Cardiac septum (tissue), 1 donor: ENCODE measurements at places on chromosomes 11 and 22. TPM values are rescaled to one million over a fixed set of nuclear protein-coding genes. Genes with fewer than 3 reads are reported as not detected.
A peak's percentile ranks its signal among the peaks of the same experiment; 100 is the strongest.

DNA sequence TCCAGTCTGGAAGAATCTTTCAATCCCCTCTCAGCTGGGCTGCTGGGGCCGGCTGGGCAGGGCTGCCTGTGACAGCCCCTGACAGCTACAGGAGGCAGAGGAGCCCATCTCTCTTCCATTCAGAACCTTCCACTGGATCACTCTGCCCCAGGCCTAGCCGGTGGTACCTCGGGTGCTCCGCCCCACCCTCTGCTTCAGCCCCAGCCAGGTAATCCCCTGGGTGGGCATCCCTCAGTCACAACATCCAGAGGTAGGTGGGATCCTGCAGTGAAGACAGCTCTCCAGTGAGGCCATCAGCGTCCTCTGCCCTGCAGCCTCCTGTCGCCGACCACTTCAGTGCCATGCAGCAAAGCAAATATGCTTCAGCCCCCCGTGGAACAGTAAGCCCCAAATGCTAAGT lies 223.7 kb downstream of the DSCAML1 start:
- peak; percentile 59 for DNase-seq

BBS1 gene
- 19.5 TPM for total RNA-seq

DNA sequence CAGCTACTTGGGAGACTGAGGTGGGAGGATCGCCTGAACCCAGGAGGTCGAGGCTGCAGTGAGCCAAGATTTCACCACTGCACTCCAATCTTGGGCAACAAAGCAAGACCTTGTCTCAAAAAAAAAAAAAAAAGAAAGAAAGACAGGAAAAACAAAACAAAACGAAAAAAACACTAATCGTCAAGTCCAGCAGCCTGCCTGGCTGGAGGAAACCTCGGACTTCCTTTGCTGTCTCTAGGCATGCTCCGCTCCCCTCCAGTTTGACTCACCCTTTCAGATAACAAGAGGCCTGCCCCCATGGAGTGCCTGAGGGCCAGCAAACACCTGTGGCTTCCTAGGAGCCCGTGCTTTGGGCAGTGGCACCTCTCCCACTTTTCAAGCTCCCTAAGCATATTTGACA lies 28.8 kb upstream of the CHKA start:
- DNase-seq, result no peak

SAMM50 gene
- total RNA-seq, result 51.0 TPM

DNA sequence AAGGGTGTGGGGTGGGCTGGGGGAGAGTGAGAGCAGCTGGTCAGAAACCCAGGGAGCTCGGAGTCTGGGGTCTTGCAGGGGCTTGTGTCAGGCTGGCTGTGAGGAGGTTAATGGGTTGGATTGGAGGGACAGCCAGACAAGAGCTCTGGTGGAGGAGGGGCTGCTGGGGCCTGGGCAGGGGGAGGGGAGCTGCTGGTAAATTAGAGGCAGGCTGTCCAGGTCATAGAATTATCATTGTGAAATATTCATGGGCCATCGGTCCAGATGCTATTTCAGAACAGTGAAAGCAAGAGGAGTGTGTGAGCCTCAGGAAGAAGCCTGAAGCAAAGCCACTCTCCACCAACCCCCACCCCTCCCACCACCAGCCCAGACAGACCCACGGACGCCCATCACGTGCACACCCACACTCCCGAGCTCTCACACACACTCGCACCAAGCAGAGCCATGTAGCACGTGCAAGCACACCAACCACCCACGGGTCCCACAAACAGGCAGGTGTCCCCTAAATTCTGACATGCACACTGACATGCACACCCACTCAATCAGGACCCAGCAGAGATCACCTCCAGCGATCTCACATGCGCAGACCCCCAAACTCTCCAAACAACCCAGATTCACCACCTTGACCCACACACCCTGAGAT lies 18.8 kb downstream of the RTN4RL2 start:
- DNase-seq, result no peak
